ENCODE measurements at places on chromosomes 4 and X.

GRCh38 chr4:61540944-61541343 lies 340.8 kb downstream of the ADGRL3 start:
- DNase-seq = no peak

GRCh38 chr4:42787079-42787463 lies 105.4 kb upstream of the GRXCR1 start:
- no peak for DNase-seq

DNA sequence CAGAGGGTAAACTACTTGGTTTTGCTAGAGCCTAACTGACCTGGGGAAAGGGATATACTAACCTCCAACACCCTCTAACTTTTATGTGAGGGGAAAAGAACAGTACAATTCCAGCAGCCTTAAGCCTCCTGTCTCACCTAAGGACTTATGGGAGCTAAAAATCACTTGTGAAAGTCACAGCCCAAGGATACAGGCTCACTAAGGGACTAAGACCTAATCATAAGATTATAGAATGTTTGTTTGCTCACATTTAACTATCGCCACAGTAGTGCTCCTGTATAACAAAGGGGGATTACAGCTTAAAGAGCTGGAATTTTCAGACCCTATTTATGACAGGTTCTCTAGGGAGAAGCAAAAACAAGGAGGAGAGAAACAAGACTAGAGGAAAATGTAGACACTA lies 548.7 kb downstream of the DACH2 start:
- no peak for DNase-seq

- no peak for DNase-seq
Observed at GRCh38 chrX:47194194-47194787, 662 bp downstream of the UBA1 start.

DNA sequence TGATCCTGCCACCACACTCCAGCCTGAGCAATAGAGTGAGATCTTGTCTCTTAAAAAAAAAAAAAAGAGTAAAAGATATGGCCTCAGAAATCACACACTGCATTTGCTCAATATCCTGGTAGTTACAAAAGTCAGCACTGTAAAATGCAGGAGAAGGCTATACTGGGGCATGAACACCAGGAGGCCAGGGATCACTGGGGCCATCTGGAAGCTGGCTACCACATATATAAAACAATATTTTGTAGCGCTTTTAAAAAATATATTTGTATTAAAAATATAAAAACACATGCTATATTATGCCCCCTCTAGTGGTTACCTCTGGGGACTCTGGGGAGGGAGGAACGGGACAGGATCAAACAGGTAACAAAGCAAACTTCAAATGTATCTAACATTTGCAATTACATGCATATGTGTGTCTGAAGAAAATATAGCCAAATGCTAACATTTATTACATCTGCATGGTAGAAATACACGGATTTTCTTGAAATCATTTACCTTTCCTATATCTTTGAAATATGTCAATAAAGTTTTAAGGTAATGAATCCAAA lies 4.0 kb downstream of the C4orf46 start:
- DNase-seq = peak; percentile 26

- DNase-seq = no peak
Observed at GRCh38 chr4:3301450-3302172, 8.8 kb downstream of the RGS12 start.

DNA sequence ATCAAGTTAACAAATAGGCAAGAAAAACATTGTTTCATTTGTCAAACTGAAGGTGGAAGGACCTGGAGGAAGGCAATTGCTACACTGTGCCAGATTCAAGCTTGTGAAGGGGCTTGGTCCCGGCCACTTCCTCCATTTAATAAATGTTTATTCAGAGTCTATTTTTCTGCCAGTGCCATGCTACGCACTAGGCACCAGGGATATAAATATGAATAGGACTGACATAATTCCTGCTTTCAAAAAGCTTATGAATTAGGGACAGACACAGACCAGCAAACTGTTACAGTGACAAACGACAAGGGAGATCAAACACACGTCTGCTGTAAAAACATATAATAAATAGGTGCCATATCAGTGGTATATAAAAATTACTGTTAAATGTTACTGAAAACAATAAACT lies 571 bp downstream of the TLR6 start:
- DNase-seq = no peak

- DNase-seq = no peak
Observed at GRCh38 chr4:148355442-148356123, 86.6 kb downstream of the NR3C2 start.

DNA sequence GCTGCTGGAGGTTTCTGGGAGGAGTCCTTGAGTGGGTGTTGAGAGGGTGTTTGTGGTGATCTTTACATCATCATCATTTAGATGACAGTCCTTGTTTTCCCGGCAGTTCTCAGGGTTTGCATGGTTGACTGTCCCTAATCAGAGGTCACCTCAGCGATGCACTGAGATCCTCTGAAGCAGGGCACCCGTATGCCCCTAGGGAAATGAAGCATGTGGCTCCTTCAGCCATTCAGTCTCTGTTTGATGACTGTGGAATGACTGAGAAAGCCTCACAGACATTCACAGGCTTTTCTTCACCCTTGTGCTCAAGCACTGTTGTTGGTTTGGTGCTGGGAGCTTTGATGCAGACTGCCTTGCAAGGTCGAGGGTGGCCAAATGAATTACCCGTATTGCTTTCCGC lies 474.7 kb downstream of the SPRY1 start:
- no peak for DNase-seq

DNA sequence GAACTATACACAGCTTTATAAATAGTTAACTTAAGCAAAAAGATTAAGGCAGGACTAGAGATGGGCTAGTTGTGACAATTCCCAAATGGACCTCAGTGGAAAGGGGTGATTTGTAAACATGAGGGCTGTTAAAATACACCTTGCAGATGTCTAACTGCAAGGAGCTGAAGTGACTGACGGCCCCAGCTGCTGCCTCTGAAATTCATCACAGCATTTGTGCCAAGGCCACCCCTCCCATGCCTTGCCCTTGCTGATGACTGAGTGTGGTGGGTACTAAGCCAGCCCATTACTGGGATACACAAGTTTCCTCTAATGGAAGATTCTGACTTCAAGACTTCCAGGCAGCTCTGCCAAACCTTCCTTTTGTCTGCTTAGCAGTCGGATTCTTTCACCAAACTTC lies 23.7 kb upstream of the EGFL6 start:
- DNase-seq = no peak

- no peak for DNase-seq
Observed at GRCh38 chr4:113697429-113697828, 64.1 kb downstream of the CAMK2D start.

GRCh38 chrX:113399506-113400192 lies 559.0 kb upstream of the AMOT start:
- DNase-seq = peak; percentile 4

DNA sequence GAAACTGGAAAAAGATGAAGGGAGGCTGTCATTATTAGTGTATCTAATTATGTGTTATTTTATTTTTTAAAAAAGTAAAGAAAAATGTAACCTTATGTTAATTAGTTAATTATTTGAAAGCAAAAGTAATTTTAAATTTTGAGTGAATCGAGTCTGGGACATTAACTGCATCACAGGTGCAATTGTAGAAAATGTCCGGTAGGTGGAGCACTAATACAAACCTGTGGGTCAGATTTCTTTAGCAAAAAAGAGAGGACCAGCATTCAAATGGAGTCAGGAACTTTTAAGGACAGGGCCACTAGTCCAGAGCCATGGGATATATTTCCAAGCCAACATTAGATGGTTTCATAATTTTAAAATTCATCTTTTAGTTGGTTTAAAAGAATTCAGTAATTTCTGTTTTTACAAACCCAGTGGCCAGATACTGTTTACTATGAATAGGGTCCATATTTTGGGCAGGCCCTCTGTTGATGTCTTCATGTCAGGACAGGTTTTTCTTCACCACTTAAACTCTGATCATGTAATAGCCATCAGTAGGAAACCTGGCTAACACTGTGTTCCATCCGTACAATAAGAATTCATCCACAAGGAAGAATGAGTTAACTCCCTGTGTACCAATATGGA lies 27.2 kb downstream of the BST1 start:
- peak; percentile 51 for DNase-seq

GRCh38 chr4:156109943-156110900 lies 156.6 kb upstream of the CTSO start:
- peak; percentile 93 for DNase-seq

DNA sequence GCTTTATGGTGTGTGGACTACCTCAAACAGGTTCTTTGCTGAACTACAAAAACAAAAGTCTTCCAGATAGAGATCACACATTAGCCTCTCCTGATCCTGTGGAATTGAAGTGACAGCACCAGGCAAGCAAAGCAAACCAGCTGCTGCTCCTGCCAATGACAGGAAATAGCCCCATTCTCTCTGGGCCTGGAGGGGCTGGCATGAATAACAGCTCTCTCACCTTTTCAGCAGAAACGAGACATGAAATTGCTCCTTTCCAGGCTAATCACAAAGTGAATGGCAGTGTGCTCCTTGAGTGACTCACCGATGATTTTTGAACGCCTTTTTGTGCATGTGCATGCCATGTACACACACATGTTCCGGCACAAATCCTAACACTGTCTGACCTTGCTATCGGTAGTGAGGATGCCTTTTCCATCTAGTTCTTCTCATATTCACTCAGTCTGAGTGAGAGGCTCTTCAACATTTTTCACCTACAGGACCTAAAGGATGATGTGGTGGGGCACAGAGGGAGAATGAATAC lies 24.4 kb downstream of the MFAP3L start:
- peak; percentile 13 for DNase-seq

DNA sequence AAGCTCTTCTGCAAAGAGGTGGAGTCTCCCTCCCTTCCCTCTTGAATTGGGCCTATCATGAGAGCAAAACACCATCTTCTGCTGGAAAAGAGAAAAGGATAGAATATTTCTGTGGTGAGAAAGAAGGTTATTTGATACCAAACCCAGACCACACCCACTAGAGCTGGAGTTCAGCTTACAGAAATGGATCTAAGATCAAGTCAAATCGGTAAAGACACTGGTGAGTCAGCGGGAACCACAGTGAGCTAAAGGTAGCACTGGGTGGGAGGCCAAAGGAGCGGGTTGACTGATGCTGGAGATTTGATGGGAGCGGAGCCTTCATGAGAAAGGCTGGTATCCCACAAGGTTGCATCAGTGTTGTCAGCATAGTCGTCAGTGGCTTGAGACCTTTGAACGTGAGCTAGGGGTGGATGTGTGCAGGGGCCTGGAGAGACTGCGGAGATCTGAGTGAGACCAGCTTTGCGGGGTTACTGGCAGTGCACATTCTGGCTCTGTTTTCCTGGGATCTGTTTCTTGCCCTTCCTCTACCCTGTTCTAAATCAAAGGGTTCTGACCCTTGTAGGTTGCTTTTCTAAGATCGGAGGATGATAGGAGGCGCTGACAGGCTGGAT lies 106.4 kb upstream of the SCOC start:
- DNase-seq = no peak

DNA sequence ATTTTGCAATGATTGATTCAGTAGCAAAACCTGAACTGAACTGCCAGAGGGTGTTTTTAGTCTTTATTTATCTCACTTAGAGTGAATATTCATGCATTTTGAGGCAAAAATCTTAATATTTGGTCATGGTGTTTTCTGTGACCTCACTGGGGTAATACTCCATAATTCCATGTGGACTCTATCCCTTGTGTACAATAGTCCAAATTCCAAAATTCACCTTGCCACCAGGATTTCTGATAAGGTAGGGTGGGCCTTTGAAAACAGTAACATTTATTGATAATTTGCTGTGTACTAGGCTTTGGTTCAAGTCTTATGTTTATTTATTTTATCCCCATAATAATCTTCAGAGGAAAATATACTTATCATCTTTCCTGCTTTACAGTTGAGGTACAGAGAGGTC lies 68.4 kb upstream of the PDE5A start:
- DNase-seq = no peak

- DNase-seq = no peak
Observed at GRCh38 chr4:108586778-108587177, 33.6 kb upstream of the RPL34 start.

DNA sequence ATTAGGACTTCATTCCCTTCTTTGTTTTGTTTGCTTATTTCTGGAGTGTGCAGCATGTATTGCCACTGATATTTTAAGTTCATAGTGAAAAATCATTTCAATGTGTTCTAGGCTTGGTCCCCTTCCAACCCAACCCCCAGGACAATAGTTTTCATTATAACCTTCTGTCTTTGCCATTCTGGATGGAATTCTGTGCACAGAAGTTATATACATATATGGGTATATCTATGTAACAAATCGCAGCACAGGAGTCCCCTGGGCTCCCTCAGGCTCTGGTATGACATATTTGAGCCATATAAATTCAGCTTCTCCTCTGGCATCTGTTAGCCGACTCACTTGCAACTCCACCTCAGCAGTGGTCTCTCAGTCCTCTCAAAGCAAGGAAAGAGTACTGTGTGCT lies at the start of gene TNMD:
Gene TNMD, plus strand, starts transcription at position 326 of the 400 bp plus-strand sequence. CDS start 83 bp downstream, outside the sequence.
- no peak for DNase-seq

DNA sequence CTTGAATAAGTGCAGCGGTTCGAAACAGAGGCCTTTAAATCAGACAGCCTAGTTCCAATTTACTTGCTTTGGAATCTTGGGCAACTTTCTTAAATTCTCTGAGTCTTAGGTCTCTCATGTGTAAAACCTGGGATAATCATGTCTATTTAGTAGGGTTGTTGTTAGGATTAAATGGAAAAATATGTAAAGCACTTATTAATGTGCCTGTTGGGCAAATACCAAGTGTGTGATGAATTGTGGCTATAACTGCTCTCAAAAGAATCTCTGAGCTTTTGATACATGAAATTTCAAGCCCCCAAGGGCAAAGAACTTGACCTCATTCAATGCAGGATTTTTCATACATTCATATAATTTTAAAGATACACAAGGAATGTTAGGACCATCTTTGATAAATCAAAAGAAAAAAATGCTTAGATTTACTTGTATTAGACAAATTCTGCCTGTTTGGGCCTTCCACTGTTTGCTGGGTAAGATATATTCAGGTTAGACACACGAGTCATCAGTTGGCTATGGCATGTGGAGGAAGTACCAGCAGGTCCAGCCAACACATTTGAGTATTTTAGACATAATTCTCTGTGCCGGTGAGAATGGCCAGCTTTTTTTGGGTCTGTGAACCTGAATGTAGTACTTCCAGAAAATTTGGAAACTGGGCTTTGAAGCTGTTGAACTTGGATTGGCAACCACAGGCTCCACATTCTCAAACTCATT lies 241.4 kb upstream of the CNKSR2 start:
- peak; percentile 10 for DNase-seq

GRCh38 chr4:103425406-103425805 lies 227.3 kb upstream of the CENPE start:
- DNase-seq = no peak

DNA sequence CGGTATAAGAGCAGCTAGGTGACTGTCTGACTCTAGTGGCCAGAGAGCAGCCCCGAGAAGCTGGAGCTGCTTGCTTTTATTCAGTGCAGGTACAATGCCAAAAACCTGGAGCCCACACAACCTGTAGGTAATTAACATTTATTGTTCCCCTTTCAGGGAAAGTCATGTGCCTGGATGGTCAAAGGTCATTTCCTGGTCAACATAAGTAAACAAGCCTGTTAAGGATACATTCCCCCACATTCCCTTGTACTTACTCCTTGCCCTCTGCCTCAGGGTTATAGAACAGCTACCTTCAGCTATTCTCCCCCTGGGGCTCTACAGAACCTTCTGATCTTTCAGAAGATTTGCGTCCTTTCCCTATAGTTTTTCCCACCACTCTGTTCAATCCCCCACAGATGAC lies 253.4 kb downstream of the TMA16 start:
- DNase-seq = no peak
